ENCODE measurements at places on chromosomes 13 and 19.

DNA sequence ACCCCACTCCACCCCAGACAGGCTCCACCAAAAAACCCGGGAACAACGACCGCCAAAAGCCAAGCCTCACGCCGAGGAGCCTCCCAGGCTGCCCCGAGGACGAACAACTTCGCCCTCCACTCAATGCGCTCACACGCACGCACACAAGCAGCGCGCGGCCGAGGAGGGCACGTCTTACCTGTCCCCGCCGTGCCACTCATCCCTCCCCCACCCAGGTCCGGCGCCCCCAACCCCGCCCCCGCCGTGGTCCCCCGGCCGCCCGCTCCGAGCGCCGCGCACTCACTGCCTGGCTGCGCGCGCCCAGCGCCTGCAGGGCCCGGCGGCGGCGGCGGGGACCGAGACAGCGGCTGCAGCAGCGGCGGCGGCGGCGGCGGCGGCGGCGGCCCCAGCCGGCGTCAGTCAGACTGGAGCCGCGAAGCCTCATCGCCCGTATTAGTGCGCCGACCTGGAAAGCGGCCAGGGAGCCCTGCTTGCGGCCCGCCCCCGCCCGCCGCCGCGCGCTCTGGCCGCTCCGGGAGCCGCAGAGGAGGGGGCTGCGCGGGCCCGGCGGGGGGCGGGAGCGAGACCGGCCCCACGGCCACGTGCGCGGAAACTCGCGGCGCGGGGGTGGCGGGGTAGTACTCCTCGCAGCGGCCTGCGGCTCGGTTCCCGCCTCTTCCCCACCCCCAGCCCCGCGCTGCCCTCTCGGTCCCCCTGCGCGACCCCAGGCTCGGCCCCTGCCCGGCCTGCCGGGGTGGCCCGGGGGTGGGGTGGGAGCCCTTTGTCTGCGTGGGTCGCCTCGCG, at the start of gene SMAD9:
SMAD9 (minus strand) TSS at position 406 of the 783 bp plus-strand sequence. CDS start 40,549 bp downstream, outside the sequence.
- no peak for DNase-seq

GRCh38 chr13:96621634-96622183, 372.6 kb downstream of the OXGR1 start:
- DNase-seq, result no peak

GRCh38 chr13:21106089-21106488, 44.7 kb upstream of the LATS2 start:
- DNase-seq, result no peak

- no peak for DNase-seq
Observed at GRCh38 chr13:94495806-94496205, 16.3 kb upstream of the DCT start.
